ENCODE measurements at places on chromosomes 6 and 20.

GRCh38 chr6:142443102-142443501, 141.3 kb downstream of the ADGRG6 start:
- no peak for DNase-seq

GRCh38 chr6:126718600-126719327, 378.8 kb downstream of the CENPW start:
- no peak for DNase-seq

GRCh38 chr6:45514454-45515230, 136.9 kb upstream of the SUPT3H start:
- no peak for DNase-seq

DNA sequence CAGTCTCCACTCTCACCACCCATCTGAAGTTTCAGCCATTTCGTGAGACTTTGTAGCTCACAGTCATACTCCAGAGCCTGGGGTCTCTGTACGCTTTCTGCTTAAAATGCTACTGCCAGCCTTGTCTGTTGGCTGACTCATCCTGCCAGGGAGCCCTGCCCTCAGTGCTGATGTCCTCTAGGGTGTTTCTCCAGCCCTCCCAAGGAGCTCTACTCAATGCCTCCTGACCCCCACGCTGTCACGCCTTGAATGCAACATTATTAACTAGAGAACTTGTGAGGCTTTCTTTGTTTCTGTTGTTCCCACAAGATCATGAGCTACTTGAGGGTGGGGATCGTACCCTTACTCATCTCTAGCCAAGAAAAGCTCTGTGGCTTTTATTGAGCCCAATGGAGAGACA, 20.1 kb downstream of the KIF16B start:
- no peak for DNase-seq

- no peak for DNase-seq
These were observed 14.9 kb downstream of the KCNQ5 start for GRCh38 chr6:72636786-72637185.

GRCh38 chr20:63533388-63533787, 3.8 kb downstream of the PTK6 start:
- DNase-seq, result no peak

DNA sequence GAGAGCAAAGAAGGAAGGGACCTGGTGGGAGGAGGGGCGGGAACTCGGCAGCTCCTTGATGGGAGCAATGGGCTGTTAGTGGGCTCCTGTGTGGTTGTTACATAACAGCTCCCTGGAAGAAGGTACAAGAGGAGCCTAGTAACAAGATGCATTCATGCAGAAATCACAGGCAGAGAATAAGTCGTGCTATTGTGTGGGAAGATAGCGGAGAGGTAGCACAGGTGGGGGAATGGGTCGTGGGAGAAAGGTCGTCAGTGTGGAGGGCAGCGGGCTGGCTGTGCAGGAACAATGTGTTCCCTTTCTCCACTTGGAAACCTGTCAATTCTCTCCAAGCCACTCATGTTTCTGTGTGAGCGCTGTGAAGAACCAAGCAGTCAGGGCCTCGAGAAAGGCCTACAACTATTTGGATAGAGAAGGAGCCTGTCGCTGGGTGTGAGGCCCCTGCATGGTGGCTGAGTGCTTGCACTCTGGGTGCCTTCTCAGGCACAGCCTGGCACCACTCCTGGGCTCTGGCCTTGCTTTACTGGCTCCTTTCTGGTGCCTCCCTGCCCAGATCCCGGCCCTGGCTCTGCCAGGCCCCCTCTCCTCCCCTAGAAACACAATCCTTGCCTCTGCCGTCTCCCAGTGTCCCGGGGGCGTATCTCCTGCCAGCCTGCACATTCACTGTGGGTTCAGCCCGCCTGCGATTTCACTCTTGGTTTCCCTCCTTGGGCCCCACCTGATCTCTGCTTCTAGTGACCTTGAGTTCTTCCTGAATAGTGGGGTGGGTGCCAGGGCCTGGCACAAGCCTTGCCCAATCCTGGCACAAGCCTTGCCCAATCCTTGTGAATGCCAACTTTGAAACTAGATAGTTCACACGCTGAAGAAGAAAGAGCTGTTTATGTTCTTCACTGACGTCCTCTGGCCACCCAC, 7.4 kb upstream of the FGD2 start:
- no peak for DNase-seq

DNA sequence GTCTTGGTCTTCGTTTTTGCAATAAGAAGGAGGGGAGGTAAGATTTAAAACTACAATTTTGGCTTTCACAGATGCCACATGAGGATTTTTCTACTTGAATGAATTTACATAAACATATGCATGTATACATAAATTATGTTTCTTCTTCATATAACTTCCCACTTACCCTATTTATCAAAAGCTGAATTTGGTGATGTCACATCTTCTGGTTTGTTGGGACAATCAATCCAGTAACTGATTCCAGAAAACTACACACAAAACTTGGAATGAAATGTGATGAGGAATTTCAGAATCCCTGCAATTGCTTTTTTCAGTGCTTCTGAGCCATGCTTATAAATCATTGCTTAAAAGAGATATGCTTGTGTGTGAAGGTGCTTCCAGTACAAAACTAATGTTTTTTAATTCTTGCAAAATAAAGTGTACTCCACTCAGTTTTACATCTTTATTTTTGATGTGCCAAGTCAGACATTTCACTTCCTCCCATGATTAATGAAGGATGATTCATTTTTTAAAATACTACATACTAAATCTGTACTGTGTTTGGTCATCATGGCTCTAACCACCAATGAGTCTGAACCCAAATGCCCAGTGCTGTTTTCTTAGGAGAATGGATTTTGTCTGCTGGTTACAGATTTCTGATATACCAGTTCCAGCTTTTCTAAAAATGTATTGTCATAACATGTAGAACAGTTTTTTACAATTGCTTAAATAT, 32.1 kb upstream of the RIN2 start:
- DNase-seq, result no peak

DNA sequence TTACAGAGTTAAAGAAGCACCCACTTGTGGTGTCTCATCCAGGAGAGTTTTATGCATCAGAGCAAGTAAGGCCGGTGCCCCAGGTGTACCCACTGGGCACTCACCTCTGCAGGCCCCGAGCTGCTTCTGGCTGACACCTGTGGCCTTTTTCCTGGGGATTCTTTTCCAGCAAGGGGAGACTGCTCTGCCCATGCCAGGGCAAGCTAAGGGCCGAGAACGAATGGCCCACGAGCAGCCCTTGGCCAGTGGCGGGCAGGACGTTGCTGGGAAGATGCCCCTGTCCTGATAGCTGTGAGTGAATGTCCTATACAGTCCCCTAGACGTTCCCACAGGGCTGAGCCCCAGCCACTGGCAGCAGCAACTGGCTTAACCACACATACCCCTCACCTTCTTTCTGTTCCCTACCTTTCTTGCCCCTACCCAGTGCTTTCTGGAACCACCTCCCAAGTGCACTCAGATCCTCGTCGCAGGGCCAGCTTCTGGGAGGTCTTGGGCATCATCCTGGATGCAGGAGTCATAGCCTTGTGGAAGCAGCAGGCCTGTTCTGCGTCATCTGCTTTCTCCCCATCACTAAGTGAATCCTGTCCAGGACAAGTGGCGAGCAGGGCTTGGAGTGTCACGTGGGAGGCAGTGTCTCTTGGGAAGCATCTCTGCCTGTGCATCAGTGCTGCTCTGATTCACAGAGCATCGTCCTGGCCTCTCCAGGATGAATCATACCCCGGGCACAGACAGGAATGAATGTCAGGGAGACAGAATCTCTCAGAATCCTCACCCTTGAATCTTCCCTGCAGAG, 32.5 kb downstream of the SYNDIG1 start:
- DNase-seq, result no peak

- no peak for DNase-seq
These were observed 14.2 kb upstream of the ENPP4 start for GRCh38 chr6:46115634-46116033.

GRCh38 chr20:61249626-61250025, 2.4 kb upstream of the CDH4 start:
- DNase-seq, result no peak

GRCh38 chr6:143323729-143324470, 126.6 kb downstream of the ADAT2 start:
- no peak for DNase-seq

GRCh38 chr6:22892452-22892851, 323.1 kb downstream of the HDGFL1 start:
- no peak for DNase-seq

GRCh38 chr20:60403105-60403741, 445.0 kb downstream of the CDH26 start:
- DNase-seq, result no peak

DNA sequence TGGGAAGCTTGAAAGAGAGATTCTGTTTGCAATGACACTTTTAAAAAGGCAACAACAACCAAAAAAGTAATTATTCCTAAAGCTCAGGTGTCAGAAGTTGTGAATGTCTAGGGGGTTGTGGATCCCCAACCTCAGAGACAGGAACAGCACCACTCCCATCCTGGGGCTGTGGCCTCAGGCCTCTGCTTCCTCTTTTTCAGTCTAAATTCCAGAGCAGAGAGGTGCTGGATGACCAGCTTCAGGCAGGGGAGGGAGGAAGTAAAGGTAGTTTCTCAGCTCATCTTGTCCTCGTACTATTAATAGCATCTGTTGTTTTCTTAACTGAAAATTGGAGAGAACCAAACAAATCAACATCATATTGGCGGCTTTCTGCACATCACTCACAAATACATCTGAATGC, 8.3 kb downstream of the NT5E start:
- DNase-seq, result no peak

DNA sequence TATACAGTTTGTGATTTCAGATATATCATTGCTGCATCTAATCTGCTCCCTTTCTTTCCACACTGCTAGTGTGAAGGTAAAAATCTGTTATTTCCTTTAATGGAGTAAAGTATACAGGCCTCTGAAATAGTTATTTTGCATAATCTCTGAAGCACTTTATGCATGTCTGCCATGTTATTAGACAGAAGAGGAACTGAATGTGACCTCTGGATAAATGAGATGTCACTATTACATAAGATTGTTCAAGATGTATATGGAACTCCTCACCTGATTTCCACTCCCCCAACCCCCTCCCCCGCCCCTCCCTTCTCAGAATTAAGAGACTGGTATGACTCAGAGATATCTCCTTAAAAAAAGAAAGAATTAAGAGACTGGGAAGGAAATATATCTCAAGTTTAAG, 26.3 kb downstream of the SERINC1 start:
- no peak for DNase-seq

DNA sequence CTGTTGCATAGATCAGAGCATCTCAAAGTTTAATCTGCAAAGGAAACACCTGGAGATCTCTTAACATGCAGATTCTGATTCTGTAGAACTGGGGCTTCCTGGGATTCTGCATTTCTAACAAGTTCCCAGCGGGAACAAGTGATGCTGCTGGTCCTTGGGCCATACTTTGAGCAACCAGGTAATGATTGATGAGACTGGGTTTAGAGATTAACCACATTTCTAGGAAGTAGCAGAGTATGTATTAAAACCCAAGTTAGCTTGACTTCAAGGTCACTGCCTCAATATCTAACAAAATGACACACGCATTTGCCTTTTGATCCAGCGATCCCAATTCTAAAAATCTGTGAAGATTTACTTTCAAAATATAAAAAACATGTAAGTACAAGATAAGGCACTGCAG, 83.0 kb upstream of the DTNBP1 start:
- DNase-seq, result no peak

GRCh38 chr20:4681401-4681800, 40.3 kb upstream of the PRND start:
- no peak for DNase-seq

DNA sequence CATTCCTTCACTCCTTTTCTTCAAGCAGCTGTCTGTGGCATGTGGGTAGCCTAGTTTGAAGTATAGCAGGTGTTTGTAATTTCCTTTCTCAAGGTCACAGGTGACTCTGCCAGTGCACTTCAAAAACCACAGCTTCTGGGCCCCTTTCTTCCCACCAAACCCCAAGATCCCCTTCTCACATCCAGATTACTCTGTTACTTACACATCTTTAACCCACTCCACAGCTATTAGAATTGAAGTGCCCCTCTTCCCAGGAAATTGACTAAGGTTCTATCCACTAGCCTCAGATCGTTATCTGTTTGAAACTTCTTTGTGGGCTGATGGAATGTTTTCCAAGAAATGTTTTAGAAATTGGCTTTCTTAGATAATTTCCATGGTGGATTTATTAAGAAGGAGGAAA, 150.8 kb downstream of the AHI1 start:
- no peak for DNase-seq

DNA sequence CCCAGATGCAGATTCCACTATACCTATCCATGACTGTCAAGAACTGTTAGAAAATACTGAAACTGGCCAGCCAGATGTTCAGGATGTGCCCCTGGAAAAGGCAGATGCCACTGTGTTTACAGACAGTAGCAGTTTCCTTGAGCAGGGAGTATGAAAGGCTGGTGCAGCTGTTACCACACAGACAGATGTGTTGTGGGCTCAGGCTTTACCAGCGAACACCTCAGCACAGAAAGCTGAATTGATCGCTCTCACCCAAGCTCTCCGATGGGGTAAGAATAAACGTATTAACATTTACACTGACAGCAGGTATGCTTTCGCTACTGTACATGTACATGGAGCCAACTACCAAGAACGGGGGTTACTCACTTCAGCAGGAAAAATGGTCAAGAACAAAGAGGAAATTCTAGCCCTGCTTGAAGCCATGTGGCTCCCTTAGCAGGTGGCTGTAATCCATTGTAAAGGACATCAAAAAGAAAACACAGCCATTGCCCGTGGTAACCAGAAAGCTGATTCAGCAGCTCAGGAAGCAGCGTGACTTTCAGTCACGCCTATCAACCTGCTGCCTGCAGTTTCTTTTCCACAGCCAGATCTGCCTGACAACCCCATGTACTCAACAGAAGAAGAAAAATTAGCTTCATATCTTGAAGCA, 459.7 kb upstream of the HTR1E start:
- DNase-seq, result no peak

DNA sequence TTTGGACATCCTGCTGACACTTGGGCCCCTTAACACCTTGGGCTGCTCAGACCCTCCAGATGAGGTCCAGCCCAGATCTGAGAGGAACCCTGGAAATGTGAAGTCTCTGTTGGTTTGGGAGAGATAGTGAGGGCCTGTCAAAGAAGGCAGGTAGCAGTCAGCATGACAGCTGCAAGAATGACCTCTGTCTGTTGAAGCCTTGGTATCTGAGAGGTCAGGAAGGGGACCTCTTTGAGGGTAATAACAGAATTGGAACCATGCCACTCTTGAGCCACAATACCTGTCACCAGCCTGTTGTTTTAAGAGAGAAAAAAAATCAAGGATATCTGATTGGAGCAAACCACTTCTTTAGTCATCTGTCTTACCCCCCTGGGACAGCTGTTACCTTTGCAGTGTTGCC, 4.2 kb downstream of the SYS1 start:
- no peak for DNase-seq

GRCh38 chr6:5498579-5498899, 237.2 kb downstream of the FARS2 start:
- DNase-seq, result no peak

GRCh38 chr6:83042467-83043053, 23.1 kb downstream of the UBE3D start:
- no peak for DNase-seq
